ENCODE measurements at places on chromosomes 3 and 15.

- no peak for DNase-seq
Measured at GRCh38 chr15:43376017-43376705, 5.3 kb downstream of the TUBGCP4 start.

DNA sequence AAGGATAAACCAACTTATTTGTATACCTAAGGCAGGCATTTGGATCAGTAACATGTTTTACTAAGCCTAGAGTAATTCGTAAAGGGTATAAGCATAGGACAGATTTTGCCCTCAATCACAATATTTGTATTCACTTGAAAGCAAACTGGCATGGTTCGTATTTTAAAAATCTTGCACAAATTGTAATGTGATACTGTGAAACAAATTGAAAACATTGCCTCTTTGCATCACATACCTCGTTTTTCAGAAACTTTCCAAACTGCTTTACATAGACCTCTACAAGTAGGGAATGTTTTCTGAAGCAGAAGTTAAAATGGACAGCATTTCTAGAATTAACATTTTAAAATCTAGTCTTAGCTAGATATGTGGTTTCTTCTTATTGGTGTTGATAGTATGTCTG lies 11.6 kb downstream of the KBTBD8 start:
- DNase-seq = no peak

DNA sequence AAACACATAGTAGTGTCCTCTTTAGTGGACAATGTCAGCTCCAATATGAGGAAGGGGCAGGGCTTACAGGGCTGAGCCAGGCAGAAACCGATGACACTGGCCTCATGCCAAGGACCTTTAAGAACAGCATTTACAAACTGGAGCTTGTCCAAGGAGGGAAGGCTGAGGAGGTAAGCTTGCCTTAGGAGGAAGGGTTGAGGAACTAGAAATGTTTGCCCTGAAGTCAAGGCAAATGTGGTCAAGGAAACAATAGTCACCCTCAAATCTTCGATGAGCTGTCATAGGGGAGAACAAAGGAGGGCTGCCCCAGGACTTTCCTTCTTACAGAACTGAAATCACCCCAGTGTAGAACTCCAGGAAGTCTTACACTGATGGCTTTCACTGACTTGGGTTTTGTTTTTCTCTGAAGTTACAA lies 136.4 kb downstream of the LIPC start:
- peak; percentile 48 for DNase-seq

GRCh38 chr3:56190771-56191305 lies 277.4 kb downstream of the ERC2 start:
- no peak for DNase-seq

- DNase-seq = no peak
Measured at GRCh38 chr15:50702762-50703334, 16.3 kb upstream of the TRPM7 start.

DNA sequence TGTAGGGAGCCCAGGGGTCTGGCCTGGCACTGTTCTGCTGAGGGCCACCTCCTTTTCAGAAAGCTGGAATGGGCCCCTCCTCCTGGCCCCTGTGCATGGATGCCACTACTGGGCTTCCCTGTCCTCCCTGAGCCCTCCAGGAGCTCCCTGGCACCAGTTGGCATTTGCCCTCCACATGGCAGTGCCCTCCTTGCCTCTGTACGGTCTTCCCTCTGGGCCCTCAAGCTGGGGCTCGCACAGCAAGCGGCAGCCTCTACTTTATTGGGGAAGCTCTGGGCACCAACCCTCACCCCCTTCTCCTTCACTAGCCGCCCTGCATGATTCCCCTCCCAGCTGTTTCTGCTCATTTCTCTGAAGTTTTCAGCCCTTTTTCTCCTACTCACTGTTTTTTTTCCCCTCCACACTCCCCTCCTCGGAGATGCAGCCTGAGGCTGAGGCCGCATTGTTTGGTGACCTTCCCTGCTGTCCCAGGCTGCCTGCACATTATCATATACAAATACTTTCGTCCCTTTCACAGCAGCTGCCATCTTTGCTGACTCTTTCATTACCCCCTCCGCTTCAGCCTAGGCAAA lies 127.3 kb downstream of the EEFSEC start:
- DNase-seq = no peak

- no peak for DNase-seq
Measured at GRCh38 chr15:65818927-65819562, 27.0 kb upstream of the DENND4A start.

DNA sequence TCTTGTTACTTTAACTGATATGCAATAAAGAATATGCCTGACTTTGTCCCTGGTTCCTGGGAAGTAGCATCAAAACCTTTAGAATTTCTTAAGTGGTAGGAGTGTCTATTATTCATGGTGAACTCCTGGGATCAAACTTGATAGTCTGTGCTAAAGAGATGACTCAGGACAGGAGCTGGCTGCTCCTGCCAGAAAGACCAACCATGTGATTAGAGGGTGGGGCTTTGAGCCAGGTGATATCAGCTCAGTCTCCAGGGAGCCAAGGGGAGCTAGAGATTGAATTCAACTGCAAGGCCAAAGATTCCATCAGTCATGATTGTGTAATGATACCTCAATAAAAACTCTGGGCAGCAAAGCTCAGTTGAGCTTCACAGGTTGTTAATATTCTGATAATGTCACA lies 20.6 kb upstream of the TMC3 start:
- DNase-seq = no peak

DNA sequence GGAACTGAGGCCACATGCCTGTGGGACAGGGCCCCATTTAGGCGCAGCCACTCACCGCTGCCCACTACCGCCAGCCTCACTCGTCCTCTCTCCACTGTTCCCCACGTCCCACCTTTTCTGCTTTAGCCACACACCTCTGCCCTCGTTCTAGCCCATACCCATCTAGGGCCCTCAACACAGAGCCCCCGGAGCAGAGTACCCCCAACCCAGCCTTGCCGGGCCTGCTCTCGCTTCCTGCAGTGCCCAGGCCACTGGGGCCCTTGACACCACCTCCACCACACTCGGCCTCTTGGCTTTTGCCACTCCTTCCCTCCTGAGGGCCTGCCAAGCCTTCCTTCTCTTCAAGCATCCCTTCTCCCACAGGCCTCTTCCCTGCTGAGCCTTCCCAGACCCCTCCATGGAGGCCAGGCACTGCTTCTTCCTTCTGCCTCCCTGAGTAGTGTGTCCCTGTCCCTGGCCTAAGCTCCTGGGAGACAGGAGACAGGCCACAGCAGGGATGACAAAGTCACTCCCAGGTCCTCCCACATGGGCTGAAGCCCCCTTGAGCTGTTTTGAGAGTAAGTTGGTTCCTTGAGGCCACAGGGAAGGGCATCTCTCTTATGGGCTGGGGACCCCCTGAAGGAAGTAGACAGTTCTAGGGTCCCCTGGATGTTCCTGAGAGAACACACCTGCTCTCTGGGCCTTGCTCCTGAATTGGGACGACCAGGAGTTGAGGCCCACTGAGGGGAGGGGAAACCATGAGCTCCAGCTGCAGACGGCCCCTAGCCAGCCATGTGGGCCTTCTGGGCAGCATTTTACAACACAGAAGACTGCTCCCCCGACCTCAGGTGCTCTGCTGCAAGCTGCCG lies 4.4 kb downstream of the PRSS50 start:
- DNase-seq = no peak

- DNase-seq = no peak
Measured at GRCh38 chr3:131747466-131747865, 244.7 kb upstream of the MRPL3 start.

- no peak for DNase-seq
Measured at GRCh38 chr15:38885471-38885952, 320.9 kb upstream of the RASGRP1 start.

GRCh38 chr3:72379500-72380187 lies 468.6 kb downstream of the SHQ1 start:
- DNase-seq = no peak

GRCh38 chr3:190338717-190339116 lies 16.5 kb upstream of the CLDN1 start:
- no peak for DNase-seq

DNA sequence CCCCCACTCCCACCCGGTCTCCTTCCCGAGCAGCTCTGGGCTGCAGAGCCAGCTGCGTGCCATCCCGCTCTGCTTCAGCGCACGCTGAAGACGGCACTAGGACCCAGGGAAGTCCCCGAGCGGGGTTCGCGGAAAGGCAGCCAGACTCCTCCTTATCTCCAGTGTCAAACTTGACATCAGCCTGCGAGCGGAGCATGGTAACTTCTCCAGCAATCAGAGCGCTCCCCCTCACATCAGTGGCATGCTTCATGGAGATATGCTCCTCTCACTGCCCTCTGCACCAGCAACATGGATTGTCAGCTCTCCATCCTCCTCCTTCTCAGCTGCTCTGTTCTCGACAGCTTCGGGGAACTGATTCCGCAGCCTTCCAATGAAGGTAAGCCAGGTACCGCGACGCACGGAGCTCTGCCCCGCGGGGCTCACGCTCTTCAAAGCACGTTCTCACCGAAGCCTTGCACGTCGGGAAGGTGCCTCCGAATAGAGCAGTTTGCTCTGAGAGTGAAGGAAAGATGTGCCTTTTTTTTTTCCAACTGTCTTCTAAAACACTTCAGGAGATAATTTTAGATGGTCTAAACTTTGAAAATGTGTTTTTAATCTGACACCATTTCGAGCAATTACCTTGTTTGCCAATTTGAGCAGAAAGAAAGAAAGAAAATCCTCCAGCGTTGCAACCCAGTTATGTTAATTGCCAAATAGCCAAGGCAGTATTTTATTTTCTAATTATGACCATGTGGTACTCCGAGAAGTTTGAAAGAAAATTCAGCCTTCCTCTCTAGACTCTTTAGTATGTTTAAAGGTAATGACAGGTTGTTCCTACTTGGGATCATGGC lies at the start of gene EPHA3:
Gene EPHA3, plus strand, starts transcription at position 161 of the 830 bp plus-strand sequence. Its CDS starts 128 bp downstream, at position 289.
- DNase-seq = peak; percentile 80

- no peak for DNase-seq
Measured at GRCh38 chr3:112302881-112303763, 9.1 kb upstream of the SLC9C1 start.

GRCh38 chr3:60085649-60086048 lies 1035.8 kb upstream of the CFAP20DC start:
- DNase-seq = no peak

- DNase-seq = peak; percentile 32
Measured at GRCh38 chr3:186024210-186024609, 84.7 kb downstream of the ETV5 start.

- no peak for DNase-seq
Measured at GRCh38 chr15:39468331-39468730, 112.5 kb upstream of the THBS1 start.

- no peak for DNase-seq
Measured at GRCh38 chr3:41674449-41674848, 287.5 kb downstream of the ULK4 start.

DNA sequence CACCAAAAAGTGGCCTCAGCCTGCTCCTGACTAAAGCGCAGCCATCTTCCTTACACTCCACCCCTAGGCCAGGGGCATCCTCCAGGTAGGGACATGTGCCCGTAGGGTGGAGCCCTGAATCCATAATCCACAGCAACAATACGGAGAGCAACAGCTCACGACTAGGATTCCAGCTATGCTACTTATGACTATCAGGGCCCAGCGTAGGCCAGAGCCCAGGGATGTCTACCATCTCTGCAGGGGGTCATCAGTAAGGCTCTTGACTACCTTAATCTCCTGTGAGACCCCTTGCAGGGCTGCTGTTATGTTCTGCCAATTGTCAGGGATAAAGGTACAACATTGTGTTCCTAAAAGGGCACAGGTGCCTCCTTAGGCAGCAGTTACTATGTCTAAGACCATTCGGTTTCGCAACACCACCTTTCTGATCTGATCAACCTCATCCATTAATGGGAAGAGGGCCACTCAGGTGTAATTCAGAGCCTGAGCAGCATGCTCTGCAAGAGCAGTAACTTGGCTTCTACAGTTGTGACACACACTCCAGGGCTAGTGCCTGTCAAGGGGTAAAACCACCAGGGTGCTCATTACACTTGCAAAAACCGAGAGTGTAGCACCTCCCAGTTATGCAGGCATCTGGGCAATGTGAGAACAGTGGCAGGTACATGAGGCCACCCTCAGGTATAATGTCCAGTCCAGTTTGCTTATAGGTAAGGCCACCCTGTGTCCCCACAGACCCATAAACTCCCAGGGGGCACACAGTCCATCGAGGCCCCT lies 11.0 kb downstream of the CCRL2 start:
- DNase-seq = no peak

DNA sequence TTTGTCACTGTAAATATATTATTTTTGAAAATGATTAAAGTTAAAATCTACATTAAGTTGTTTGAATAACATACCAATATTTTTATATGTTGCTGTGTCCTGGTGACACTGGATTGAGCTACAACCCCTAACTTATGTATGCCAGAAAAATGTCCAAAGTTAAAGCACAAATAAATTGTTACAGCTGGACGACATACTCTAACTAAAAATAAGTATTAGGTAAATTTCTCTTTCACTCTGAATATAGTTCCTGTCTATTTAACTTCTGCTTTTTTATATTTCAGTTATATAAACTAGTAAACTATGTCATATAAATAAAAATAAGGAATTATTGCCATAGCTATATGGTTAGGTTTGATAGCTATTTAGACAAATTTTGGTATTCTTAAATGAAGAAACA lies 118.5 kb upstream of the SAMMSON start:
- DNase-seq = no peak

DNA sequence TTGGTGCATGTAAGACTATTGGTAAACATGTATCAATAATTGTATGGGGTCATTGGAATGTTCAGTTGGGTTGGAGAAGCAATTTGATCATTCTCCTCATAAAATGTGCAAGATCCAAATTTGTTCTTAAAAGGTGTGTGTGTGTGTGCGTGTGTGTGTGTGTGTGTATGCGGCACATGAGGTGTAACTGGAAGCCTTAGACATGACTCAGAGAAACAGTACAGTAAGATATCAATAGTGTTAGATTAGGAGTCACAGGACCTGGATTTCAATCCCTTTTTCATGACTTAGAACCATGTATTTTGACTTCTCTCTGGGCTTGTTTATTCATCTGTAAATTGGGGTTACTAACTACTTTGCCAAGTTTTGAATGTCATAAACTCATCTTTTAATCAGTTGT lies 38.3 kb downstream of the RSRC1 start:
- DNase-seq = no peak

DNA sequence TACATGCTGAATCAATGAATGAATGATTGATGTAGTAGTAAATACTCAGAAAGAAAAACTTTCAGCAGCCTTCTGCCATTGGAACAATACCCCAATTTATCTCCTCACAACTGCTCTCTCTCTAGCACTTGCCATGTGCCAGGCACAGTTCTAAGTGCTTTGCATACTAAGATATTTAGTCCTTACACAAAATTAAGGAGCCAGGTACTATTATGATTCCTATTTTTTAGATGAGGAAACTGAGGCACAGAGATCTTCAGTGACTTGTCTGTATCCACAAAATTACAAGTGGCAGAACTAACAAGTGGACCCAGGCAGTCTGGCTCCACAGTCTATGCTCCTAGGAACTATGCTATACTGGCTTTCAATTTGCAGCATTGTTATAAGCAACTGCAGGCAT lies 279.2 kb downstream of the LSAMP start:
- DNase-seq = no peak

- DNase-seq = no peak
Measured at GRCh38 chr3:127133971-127134370, 59.0 kb upstream of the PRR23E start.

- no peak for DNase-seq
Measured at GRCh38 chr3:15289661-15290060, 42.7 kb downstream of the SH3BP5 start.

- DNase-seq = no peak
Measured at GRCh38 chr15:56992725-56993124, 74.3 kb downstream of the TCF12 start.

All from left cardiac atrium (tissue), 4 donors.